ENCODE measurements at places on chromosomes 4 and X.

GRCh38 chr4:153494562-153494961 is 28.4 kb downstream of the TMEM131L start:
- no peak for DNase-seq

DNA sequence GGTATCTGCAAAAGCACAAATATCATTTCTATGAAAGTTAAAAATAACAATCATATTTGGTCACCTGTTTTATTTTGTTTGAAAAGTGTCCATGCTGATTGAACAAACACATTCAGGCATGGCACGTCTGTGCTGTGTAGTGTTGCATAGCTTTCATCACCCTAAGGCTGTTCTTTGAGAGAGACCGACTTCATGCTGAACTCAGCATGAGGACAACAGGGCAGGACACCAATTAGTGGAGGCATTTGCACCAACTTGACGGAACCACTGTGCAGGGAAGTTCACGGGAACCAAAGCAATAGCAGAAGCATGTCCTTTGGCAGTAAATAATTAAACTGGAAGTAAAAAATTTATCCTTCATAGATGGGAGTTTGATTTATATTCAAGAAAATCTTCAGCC is 158.4 kb upstream of the SLC7A11 start:
- no peak for DNase-seq

GRCh38 chrX:20585782-20586181 is 319.1 kb upstream of the RPS6KA3 start:
- no peak for DNase-seq

DNA sequence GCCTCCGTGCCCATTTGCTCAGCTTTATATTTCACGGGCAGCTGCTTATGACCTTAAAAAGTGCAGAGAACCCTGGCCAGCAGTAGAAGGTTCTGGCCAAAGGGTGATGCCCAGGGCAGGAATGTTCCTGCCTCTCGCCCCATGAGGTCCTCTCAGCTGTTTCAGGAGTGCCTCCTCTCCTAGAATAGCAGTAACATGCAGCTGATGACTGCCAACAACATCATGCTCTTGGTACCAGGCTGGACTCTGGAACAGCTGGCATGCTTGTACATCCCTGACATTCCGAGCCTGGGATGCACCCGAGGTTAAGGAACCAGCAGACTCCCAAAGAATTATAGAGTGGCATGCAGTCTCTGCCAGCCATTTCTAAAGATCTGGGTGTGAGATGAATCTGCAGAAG is 11.7 kb upstream of the TENM3 start:
- no peak for DNase-seq

Data from activated effector memory CD4-positive, alpha-beta T cell treated with anti-CD3 and anti-CD28 coated beads, Interleukin-2, amount 50 U/mL, for 16 hours (primary cell).